ENCODE measurements at places on chromosomes 6 and 20. TPM values are rescaled to one million over a fixed set of nuclear protein-coding genes. Genes with fewer than 3 reads are reported as not detected.

DNA sequence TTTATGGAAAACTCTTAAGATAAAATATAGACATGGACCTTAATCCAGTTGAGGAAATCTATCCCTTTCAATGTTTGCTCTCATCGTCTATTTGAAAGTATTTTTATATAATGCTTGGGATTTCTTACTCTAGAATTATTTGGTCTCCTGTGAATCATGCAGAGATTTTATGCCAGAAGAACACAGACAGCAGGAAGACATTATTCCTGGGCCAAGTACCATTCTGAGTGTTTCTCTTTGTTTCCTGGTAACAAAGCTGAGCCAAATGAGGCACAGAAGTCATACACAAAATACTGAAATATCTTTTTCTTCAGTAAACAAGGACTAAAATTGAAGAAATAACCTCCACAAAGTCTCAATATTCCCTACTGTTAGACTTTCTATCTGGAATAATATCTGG lies 538.2 kb upstream of the EYS start:
- peak; percentile 11 for DNase-seq

DNA sequence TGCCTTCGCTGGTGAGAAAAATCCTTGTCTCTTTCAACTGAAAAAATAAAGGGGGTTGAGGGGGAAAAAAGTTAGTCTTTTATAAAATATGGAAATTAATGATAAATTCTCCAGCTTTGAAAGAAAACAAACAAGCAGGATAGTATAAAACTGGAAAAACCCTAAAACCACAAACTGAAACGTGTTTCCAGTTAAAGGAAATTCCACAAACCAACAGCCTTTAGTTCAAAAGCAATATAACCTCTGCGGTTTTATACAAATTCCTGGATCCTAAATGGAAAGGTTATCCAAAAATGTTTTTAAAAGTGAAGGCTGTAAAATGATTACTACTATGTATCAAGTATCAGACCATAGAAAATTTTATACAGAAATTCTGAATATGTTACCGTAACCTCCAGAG lies 55.6 kb downstream of the BMP5 start:
- DNase-seq = no peak

DNA sequence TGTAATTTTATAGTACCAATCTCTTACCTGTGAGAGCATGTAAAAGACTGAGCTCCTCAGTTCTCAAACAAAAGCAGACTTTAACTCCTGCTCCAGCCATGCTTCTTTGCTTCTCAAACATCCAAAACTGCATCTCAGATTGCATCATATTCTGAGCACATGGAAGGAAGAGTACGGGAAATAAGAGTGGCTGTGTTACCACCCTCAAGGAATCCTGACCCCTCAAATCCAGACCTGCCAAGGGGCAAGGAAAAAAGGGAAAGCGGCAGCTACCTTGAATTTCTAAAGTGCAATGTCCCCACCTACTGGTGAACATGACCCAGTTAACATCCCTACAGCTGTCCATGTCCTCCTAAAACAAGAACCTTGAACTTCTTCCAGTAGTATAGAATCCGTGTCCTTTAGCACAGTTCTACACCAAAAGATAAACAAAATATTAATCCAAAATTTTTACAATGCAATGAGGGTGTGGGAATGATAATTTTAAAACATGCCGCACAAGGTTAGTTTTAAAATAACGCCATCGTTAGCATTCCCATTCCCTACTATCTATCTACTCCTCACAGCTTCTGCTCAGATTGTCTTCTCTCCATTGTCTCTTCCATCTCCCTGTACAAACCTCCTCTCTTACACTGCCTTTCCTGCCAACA lies 34.1 kb upstream of the HLA-DQB1 start:
- peak; percentile 86 for DNase-seq

GRCh38 chr6:137864812-137865508 lies 2.1 kb upstream of the TNFAIP3 start:
- no peak for DNase-seq

GRCh38 chr6:106648651-106649308 lies 19.4 kb downstream of the QRSL1 start:
- no peak for DNase-seq

GRCh38 chr20:51695574-51696303 lies 72.5 kb downstream of the ATP9A start:
- peak; percentile 47 for DNase-seq

Gene C6orf132
- 8.5 TPM for total RNA-seq

Data from tongue (tissue), 3 donors.